Bronchus fibroblast of lung (primary cell): ENCODE measurements at places on chromosomes 1 and 21. TPM values are rescaled to one million over a fixed set of nuclear protein-coding genes. Genes with fewer than 3 reads are reported as not detected.

WNT4 gene
- total RNA-seq: not detected in 2 replicates

FAM3B gene
- not detected in 2 replicates for total RNA-seq

TAS1R1 gene
- total RNA-seq: 0.15 and 0.17 TPM in 2 replicates

ANKRD34A gene
- 0.59 and 1.3 TPM in 2 replicates for total RNA-seq

GPR157 gene
- 1.9 and 2.0 TPM in 2 replicates for total RNA-seq

DYNLT5 gene
- 0.30 and 1.7 TPM in 2 replicates for total RNA-seq
